WTC11 (cell line): ENCODE measurements at places on chromosomes 3 and 15.

DNA sequence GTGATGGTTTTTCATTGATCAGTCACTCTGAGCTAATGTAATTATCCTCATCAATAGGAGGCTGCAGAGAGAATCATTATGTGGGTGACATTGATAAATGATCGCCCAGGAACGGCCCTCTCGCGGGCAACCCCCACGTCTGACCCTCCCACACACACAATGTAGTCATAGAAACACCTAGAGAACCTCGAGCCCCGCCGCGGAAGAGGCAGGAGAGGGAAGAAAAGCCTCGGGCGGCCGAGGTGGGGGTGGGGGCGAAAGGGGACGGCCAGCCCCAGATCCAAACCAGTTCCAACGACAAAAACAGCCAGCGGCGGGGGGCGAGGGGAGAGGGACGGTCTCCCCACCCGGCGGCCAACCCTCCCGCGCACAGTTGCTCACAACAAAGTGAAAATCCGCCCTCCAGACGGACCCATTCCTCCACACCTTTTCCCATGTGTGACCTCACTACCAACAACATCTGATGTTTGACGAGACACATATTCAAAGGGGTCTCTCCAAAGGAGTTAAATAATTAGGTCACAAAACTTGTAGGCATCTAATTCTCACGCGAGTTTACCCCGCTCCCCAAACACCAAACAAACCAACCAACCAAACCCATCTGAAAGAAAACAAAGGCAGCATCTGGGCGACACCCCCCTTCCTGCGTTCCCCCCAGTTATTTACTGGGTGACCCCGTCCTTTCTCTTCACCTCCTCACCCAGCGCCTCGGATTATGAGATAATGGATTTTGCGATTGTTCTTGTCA is 213.0 kb downstream of the MEIS2 start:
- DNase-seq: peak; percentile 57

- peak; percentile 47 for DNase-seq
These were observed 10.0 kb downstream of the ARMC8 start for GRCh38 chr3:138197058-138197457.

DNA sequence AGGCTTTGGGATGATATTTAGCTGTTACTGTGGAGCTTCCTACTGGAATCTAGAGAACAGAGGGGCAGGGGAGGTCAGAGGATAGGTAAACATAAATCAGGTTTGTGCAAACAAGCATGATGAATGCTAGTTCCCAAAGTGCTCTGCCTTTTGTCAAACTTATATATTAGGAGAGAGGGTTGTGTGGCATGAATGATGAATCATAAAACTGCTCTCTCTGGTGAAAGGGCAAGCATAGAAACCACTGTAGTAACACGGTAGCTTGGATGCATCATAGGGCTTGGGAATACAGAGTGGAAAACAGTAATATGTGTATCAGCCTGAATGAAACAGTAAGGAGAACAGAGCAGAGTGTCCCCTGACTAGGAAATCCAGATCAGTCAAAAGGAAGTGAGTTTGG is 486.7 kb downstream of the IL5RA start:
- no peak for DNase-seq

DNA sequence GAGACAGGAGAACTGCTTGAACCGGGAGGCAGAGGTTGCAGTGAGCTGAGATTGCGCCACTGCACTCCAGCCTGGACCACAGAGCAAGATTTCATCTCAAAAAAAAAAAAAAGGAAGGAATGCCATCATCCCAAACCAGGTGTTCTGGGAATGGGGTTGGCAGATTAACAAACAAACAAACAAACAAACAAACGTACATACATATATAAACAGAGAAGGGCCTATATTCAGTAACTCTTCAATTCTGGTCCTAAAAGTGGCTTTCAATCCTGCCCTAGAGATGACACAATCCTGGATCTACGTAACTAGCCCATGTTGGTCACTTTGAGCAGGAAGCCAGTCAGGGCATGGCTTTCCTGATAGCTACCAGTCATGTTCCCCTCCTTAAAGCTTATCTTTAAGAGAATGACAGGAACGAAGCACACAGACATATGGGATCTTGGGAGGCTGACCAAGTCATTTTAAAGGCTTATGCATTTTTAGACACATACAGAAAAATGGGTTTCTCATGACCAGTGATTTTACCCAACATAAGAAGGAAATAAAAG is 29.9 kb upstream of the RAB11A start:
- no peak for DNase-seq

- DNase-seq: no peak
These were observed 6.5 kb downstream of the SPG11 start for GRCh38 chr15:44656913-44657312.

DNA sequence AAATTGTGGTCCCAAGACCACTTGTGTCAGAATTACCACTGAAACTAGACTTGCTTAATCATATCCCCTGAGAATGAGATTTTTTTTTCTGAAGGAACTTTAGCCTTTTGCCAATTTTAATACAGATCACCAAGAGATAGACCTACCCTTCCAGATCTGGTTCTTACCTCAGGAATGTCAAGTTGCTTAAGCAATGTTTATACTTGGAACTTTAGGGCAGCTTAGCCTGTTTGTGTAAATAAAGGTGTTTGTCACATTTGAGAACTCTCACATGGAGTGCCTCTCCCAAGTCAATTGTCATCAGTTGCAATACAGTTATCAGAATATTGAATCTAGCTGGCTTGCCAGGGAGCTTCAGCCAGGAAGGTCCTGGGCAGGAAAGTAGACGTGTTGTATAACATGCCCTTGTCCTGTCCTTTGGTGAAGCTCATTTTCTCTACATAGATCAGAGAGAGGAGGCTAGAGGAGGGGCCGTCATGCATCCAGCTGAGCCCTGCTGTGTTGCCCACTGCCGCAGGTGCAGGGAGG is 3.9 kb downstream of the GPD1L start:
- no peak for DNase-seq

GRCh38 chr3:129606636-129607390 is at the start of gene PLXND1:
TSS of gene PLXND1 (minus strand) at chr3:129606676. CDS start at chr3:129606639, 37 bp downstream.
- DNase-seq: peak; percentile 63

GRCh38 chr3:101842245-101842934 is 6.9 kb upstream of the NFKBIZ start:
- DNase-seq: peak; percentile 68

GRCh38 chr3:195163719-195164572 is 107.0 kb downstream of the XXYLT1 start:
- DNase-seq: no peak

DNA sequence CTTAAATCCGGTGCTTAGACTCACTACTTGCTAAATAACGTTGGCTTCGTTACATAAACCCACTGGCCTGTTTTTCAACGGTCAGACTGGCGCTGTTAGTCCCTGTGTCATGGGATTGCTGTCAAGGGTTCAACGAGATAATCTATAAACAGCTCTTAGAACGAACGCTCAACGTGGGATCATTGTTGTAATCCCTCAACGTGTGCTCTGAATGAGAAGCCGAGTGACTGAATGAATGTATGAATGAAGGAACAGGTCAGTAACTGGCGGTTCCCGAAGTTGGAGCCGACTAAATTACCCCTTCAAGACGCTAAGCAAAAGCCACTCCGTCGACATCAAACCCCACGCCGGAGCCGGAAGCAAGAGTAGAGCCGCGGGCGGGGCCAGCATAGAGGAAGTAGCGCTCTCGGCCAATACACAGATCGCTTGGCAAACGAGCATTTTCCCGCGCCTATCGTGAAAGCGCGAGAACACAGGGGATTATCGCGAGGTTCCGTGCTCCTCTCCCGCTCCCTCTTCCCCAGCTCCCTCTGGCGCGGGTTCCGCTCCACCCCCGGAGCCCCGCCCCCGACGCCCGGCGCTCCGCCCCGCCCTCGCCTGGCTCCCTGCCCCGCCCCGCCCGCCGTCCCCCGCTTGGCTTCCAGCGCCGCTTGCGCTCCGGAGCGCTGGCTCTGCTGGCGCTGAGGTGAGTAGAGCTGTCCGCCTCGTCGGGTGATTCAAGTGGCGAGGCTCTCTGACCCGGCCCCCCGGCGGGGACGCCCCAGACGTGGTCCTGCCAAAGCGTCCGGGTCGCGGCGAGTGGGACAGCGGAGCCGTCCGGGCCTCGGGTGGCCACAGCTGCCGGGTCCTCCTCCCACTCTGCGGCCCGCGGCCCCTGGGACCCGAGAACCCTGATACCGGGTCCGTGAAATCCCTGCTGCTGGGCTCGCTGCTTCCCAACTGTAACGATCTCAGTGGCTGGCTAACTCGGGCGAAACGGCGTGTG is at the start of gene LRRC28:
Gene LRRC28 (plus strand): TSS at position 625 of the 985 bp plus-strand sequence. CDS start 4,477 bp downstream, outside the sequence.
- peak; percentile 98 for DNase-seq

- no peak for DNase-seq
These were observed 111.5 kb upstream of the SLCO3A1 start for GRCh38 chr15:91741986-91742385.

DNA sequence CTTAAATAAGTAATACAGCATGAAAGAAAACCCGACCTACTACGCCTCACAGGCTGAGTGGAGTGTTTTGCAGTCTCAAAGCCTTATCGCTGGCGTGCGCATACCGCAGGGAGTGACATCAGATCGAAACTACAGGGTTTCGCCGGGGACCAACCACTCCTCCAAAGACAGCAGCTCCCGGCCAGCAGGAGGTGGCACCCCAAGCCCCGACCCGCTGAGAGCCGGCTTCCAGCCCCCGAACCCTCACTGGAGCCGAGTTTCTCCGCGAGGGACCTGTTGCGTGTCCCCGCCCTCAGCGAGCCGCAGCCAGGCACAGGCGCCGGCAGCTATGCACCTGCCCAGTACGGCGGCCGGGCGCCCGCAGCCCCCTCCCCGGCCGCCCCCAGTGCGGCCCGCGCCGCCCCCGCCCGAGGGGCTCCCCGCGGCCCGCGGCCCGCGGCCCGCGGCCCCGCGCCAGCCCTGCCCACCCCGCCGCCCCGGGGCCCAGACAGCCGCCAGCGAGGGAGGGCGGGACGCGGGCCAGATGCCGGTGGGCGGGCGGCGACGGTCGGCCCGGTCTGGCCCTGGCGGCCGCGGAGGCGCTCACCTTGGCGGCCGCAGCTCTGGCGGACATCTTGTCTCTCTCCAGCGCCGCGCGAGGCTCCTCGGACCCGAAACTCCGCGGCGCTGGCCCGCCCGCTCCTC is 710 bp downstream of the TJP1 start:
- DNase-seq: peak; percentile 86

- DNase-seq: no peak
These were observed 36.7 kb upstream of the GOLGA8B start for GRCh38 chr15:34620142-34620541.
